ENCODE measurements at places on chromosomes 6 and 20. TPM values are rescaled to one million over a fixed set of nuclear protein-coding genes. Genes with fewer than 3 reads are reported as not detected.

DNA sequence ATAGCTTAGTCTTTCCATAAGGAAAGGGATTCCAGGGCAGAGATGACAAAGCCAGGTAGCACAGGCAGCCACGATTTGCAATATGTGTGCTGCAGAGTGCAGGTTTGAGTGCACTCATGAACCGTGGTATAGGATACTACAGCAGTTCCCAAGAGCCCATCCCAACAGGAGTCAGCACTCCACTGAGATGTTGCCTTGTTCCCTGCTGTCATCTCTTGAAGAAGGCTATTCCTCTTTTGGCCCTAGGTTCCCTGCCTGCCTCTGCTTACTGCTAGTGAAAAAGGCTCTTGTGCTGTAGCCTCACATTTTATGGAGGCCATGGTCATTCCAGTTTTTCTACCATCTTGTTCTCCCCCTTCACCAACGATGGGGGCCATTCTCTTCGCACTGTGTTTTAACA, 40.2 kb downstream of the RALY start:
- DNase-seq: no peak

DNA sequence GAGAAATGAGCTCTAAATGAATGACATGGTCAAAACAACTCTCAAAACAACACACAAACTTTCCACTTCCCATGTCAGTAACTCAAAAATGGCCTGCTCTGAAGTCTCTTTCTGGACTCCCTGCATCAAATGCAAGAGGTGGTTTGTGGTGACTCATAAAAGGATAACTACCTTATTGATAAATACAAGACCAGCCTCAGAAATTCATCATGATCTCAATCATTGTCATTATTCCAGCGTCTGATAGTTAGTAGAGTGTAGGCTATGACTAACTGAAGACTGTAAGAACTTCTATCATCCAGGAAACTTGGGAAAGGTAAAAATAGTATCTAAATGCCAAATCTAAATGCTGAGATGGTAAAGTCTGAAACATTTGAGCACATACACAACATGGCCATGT, 369.4 kb downstream of the BMP2 start:
- DNase-seq: no peak

GRCh38 chr6:148382861-148383260, 40.2 kb downstream of the SASH1 start:
- DNase-seq: no peak

- DNase-seq: no peak
Observed at GRCh38 chr20:8132484-8133309, 631 bp downstream of the PLCB1 start.

GRCh38 chr6:161319231-161319630, 45.4 kb upstream of the AGPAT4 start:
- no peak for DNase-seq

GRCh38 chr20:17782768-17783167, 83.0 kb downstream of the BANF2 start:
- DNase-seq: no peak

DNA sequence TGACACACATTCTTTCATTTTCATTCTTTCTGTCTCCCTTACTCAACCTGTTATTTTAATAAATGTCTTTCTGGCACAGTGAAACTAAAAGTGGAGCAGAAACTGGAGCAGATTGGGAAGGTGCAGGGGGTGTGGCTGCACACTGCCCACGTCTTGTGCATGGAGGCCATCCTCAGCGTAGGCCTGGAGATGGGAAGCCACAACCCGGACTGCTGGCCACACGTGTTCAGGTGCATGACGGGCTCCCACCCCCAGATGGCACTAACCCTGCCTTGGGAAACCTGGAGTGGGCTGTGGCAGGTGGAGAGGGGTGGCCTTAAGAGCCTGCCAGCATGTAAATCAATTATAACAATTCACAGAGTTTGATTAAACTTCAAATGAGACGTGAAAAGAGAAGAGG, 71.4 kb upstream of the PBOV1 start:
- no peak for DNase-seq

- DNase-seq: no peak
Observed at GRCh38 chr20:23285536-23285935, 65.1 kb upstream of the NXT1 start.

DNA sequence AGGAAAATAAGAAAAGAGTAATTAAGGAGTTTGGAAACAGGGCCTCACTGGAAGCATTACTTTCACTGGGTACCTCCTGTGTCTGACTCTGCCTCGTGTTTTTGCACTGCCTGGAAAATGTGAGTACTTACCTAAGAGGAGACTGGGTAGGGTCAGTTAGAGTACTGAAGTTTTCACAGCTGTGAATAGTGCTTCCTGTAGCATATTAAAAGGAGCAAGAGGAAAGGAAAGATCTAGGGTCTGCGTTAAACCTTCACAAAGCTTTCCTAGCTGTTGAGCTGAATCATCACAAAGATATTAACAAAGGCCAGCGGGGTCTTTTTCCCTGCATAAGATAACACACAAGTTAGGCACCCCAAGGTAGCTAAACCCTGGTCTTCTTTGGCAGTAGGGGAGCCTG, 82.3 kb downstream of the MLIP start:
- DNase-seq: no peak

DNA sequence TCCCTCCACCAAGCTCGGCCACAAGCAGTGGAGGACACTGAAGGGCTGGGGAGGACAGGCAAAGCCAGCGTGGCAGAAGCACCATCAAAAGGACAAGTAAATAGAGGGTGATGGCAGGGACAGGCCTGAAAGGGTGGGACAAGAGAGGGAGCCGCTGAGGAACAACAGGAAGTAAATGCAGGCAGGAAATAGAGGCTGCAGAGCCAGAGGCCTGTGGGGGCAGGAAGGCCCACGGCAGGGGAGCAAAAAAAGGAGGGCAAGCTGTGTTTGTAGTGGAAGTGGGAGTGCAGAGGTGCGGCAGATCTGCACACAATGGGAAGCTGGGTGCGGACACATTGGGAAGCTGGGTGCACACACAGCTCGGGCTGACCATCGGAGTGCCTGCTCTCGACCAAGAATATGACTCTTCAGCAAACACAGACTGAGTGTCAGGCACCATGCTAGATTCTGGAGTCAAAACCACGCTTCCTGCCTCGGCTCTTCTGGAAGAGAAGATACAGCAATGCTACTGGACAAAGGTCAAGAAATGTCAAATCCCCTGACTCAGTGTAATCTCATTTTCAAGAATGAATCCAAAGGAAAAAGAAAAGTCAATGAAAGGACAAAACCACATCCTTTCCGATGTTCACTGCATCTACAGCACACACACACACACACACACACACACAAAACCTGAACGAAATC, 40.4 kb upstream of the RAB22A start:
- DNase-seq: no peak

DNA sequence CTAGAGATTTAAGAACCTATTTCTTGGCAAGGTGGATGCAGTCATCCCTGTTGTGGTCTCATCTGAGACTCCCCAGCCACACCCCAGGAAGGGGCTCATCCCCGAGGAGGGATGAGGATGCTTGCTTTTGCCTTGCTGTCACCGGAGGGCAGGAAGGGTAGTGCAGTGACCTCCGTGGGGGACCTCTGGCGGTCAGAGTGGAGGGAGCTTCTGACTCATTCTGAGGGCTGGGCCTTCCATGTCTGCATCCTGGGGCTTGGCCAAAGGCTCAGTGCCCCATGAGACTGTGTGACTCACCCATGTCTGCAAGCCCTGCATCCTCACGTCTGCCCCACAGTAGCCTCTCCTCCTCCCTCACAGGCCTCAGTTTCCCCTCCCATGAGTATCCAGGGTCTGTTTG, 38.7 kb downstream of the UQCC2 start:
- DNase-seq: no peak

DNA sequence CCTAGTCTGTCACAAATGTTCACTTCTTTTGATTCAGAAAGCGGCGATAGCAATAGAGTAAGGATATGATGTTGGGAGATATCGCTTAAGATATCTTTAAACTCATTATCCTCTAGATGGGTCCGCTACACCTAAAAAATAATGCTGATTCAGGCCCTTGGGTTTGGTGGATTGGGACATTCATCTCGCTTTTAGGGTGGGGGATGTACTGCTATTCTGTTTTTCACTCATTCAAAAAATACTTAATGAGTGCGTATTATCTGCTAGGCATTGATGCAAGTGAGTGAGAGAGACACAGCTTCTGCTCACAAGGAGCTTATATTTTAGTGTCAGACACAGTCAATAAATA, 118.3 kb upstream of the SUPT3H start:
- no peak for DNase-seq

DNA sequence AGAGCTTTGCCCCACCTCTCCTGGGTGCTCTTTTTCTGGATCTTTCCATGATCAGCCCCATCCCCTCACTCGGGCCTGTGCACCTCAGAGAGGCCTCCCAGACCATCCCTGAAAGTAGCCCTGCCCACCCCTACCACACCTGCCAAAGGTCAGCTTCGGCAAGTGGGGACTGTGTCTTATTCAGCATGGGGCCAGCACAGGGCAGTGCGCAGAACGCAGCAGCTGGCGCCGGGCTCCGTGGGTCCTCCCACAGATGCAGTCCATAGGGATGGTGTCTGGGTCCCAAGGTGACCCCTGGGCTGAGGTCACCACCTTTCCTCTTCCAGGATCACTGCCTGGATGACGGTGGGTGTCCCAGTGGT, 79.4 kb downstream of the CEBPB start:
- no peak for DNase-seq

- DNase-seq: no peak
Observed at GRCh38 chr6:16082361-16082760, 46.5 kb upstream of the MYLIP start.

- DNase-seq: no peak
Observed at GRCh38 chr6:33816911-33817310, 13.1 kb upstream of the MLN start.

GRCh38 chr6:54238396-54238795, 69.8 kb upstream of the TINAG start:
- DNase-seq: no peak

- peak; percentile 75 for DNase-seq
Observed at GRCh38 chr6:37558646-37559045, 59.0 kb upstream of the CCDC167 start.

GRCh38 chr20:34512266-34512954, 3.8 kb upstream of the DYNLRB1 start:
- DNase-seq: no peak

Gene EMILIN3
- total RNA-seq: not detected

Gene FRMD1
- total RNA-seq: not detected

Gene ERVFRD-1
- total RNA-seq: 1.3 TPM

Gene MAP7
- 24.2 TPM for total RNA-seq

Gene TREM2
- 66.6 TPM for total RNA-seq

Gene KCNB1
- total RNA-seq: 2.0 TPM

Gene MLN
- not detected for total RNA-seq

Gene TTBK1
- 0.15 TPM for total RNA-seq

Gene BANF2
- not detected for total RNA-seq

Gene LHFPL5
- total RNA-seq: not detected

Gene FBXO9
- total RNA-seq: 93.8 TPM

Measured in upper lobe of left lung (tissue), 6 donors.